ENCODE measurements at places on chromosomes 12 and 14.

DNA sequence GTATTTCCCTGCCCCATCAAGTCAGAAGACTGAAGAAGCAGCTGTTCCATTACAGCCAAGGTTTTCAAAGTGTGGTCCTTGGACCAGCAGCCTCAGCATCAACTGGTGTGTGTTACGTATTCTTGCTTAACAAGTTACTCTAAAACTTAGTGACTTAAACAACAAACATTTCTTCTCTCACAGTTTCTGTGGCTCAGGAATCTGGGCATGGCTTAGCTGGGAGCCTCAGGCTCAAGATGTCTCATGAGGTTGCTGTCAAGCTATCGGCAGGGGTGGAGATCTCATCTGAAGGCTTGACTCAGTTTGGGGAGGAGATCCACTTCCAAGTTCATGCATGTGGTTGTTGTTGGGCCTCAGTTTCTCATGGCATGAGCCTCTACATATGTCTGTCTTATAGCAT is 174.5 kb downstream of the KTN1 start:
- no peak for DNase-seq

GRCh38 chr12:110860833-110861296 is 14.1 kb downstream of the CCDC63 start:
- DNase-seq, result no peak

- no peak for DNase-seq
Observed at GRCh38 chr12:22729431-22729956, 104.5 kb downstream of the ETNK1 start.

DNA sequence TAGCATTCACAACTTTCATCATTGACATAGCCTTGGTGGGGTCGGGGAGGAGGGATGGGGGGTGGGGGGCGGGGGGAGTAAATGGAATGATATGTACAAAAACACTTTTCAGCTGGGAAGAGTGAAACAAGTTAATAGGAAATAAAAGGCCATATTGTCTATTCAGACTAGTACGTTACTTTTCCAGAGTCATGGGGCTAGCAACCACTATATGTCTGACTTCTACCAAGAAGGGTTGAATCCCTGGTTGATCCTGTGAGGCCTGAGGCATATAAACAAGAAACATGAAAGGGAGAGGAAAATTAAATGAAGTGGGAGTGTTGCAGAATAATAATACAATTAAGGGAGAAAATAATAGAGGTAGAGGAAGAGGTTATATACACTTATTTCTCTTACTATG is 225.5 kb downstream of the ERC1 start:
- no peak for DNase-seq

DNA sequence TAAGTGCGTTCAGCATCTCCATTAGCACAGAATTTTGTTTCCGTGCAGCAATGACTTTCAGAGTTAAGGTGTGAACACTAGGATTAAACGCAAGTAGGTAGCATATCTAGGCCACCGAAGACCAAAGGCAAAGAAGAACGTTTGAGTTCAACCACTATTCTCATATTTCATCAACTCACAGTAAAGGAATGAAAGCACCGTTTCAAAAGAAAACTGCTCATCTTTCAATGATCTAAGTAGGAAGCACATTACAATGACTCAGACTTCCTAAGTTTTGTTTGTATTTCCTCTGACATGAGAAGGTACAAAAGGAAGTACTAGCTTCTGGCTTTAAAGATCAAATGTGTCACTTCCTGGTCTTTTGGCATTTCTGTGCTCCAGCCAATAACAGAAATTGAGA is 57.6 kb downstream of the ACADS start:
- DNase-seq, result no peak

DNA sequence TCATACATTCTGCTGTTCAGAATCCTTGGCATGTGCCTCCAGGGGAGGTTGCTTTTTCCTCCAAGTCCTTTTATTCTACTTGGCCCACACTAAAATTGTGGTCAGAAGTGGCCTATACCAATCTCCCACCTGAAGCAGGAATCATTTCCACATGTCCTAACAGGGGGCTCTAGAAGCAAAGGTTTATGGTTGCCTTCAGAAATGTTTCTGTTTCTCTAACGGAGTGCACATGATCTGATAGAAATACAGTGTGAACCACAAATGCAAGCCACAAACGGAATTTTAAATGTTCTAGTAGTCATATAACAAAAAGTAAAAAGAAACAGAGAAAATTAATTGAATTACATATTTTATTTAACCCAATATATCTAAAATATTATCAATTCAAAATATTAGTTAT is 4.0 kb downstream of the PTGER2 start:
- DNase-seq, result no peak

DNA sequence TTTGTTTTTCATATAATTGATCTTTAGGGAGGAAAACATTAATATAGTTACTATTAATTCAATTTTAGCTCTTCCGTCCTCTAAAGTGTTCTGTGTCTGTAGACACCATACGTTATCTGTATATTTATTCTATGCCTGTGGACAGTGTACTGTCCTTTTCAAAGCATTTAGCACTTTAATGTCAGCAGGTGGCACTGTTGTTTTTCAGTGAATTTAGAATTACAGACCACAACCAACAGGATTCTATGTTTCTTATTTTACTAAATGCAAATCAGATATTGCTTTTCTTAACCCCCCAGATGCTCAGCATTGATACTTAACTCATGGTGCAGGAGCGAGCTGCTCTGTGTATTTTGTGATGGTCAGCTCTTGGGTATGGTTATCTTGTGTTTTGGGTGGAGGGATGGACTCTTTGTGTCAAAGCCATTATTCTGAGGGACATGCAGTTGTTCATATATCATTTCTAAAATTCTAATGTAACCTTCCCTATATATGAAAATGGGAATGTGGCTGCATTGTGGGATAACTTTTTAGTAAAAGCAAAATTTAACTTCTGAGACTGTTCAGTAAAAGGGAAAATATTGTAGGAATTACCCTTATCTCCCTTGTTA is 65.2 kb downstream of the PAPOLA start:
- DNase-seq, result no peak

GRCh38 chr12:116420227-116420880 is 138.8 kb upstream of the MAP1LC3B2 start:
- DNase-seq, result no peak

GRCh38 chr12:66035288-66035966 is 95.1 kb downstream of the LLPH start:
- no peak for DNase-seq

- no peak for DNase-seq
Observed at GRCh38 chr12:954741-955140, 5.2 kb upstream of the RAD52 start.
